ENCODE measurements at places on chromosomes 3 and 15. TPM values are rescaled to one million over a fixed set of nuclear protein-coding genes. Genes with fewer than 3 reads are reported as not detected.

The ITIH4 gene
- total RNA-seq = 5.0 TPM

The GRIP2 gene
- total RNA-seq = 39.3 TPM

The AKAP13 gene
- total RNA-seq = 292 TPM

The KCNMB2 gene
- 1.8 TPM for total RNA-seq

The CMTM8 gene
- 6.3 TPM for total RNA-seq

The GPR171 gene
- total RNA-seq = 0.24 TPM

The FBXW12 gene
- not detected for total RNA-seq

The IL17RD gene
- 6.7 TPM for total RNA-seq

The RAB7A gene
- 242 TPM for total RNA-seq

The SNX33 gene
- 13.3 TPM for total RNA-seq

The MAP6D1 gene
- total RNA-seq = 2.2 TPM

The KY gene
- total RNA-seq = 16.7 TPM

The TOPAZ1 gene
- not detected for total RNA-seq

The IL5RA gene
- total RNA-seq = 0.65 TPM

The KBTBD12 gene
- total RNA-seq = 29.7 TPM

The SAMD7 gene
- total RNA-seq = not detected

The GMPS gene
- 28.1 TPM for total RNA-seq

The MUC13 gene
- total RNA-seq = not detected

The ACTC1 gene
- total RNA-seq = 15,626 TPM

The HACL1 gene
- 12.5 TPM for total RNA-seq

The VIPR1 gene
- total RNA-seq = 2.1 TPM

The IL17RE gene
- 0.78 TPM for total RNA-seq

The CYP11A1 gene
- 0.24 TPM for total RNA-seq

The EXD1 gene
- not detected for total RNA-seq

Data from Right ventricle myocardium inferior (tissue), 1 donor.